ENCODE measurements at places on chromosomes 5 and 9. TPM values are rescaled to one million over a fixed set of nuclear protein-coding genes. Genes with fewer than 3 reads are reported as not detected.

DNA sequence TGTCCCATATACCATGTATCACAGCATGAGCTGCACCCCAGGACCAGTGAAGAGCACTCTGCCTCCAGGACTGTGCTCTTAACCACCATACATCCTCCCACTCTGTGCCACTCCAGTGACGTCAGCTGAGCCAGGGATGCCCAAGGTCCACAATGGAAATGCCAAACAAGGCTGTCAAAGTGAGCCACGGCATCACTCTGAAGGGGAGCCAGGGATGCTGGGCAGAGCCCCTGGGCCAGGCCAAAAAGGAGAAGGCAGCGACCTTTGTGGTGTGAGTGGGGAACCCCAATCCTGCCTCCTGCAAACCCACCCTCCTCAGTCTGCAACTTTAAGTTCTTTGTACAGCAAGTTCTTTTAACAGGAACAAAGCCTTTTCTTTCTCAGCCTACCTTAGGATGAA lies 242.7 kb downstream of the SYK start:
- peaks cover 2% of the 10 kb centered on the region for H3K27me3 ChIP-seq
- H3K4me3 ChIP-seq: no peak overlapping the region
- no peak overlapping the region for H3K27ac ChIP-seq
- no peak for DNase-seq
- no peaks in the 10 kb centered on the region for H3K36me3 ChIP-seq

Gene FAM151B
- total RNA-seq: 2.1 TPM

DNA sequence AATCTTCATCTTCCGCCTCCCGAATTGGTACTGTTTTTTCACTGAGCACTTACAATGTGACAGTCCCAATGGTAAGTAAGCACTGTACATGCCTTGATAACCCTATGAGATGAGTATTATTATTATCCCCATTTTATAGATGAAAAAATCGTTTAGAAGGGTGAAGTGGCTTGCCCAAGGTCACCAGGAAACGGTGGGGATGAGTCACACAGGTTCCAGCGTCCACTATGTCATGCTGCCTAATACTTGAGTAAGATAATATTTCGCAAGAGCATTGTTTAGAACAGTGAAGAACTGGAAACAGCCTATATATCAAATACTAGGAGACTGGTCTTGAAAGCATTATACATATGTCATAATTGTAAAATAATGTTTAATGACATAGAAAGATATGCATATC lies 12.9 kb downstream of the HAND1 start:
- no peak overlapping the region for H3K4me3 ChIP-seq
- DNase-seq: no peak
- no peaks in the 10 kb centered on the region for H3K36me3 ChIP-seq
- H3K4me1 ChIP-seq: peaks cover 5% of the 10 kb centered on the region

GRCh38 chr9:134764473-134765269 lies 115.9 kb upstream of the FCN2 start:
- peaks cover 5% of the 10 kb centered on the region for H3K4me1 ChIP-seq
- H3K27me3 ChIP-seq: peaks cover 3% of the 10 kb centered on the region
- H3K4me3 ChIP-seq: no peak overlapping the region
- H3K27ac ChIP-seq: no peak overlapping the region
- H3K36me3 ChIP-seq: peaks cover 6% of the 10 kb centered on the region
- DNase-seq: no peak

DNA sequence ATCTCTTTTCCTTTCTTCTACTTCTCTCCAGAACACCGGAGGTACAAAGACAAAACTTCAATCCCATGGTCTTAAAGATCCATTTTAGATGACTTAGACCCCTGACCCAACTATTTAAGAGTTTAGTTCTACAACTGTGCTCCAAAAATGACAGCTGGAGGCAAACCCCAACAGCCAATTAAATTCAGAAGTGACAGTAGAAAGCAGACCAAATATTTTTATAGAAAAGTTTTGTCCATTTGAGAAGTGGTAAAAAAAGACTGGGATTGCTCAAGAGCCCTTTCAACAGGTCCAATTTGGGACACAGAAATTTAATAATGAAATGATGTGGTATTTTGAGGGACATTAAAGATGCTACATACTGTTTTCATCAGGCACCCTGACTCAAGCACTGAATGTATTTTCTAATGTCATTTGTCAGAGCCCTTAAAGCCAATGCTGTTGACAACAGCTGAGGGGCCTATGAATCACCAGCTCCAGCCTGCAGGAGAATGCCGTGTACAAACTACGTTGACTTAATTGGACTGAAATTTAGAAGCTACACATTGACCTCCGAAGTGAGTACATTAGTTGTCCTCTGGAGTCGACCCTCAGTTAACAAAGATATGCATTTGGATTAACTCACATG lies 147.5 kb upstream of the PIK3R1 start:
- H3K36me3 ChIP-seq: no peaks in the 10 kb centered on the region
- H3K27ac ChIP-seq: no peak overlapping the region
- no peaks in the 10 kb centered on the region for H3K27me3 ChIP-seq
- no peaks in the 10 kb centered on the region for H3K4me1 ChIP-seq

DNA sequence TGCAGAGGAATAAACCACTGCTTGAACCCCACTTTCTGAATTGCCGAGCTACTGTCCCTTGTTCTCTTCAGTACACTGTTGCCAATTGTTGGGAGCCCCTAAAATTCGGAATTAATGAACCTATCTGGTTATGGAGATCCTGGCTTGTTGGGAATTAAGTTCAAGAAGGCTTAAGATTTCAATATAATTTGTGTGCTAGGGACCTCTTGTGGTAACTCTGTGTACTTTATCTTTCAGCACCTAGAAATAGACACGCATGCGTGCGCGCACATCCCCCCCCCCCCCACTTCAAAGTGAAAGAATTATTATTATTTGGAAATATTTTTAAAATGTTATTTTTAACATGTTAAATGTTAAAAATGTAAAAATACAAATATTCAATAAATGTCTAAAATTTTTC lies 53.3 kb upstream of the FAM169A start:
- no peaks in the 10 kb centered on the region for H3K27me3 ChIP-seq
- DNase-seq: no peak
- no peak overlapping the region for H3K4me3 ChIP-seq
- H3K27ac ChIP-seq: no peak overlapping the region
